ENCODE measurements at places on chromosomes 12 and 14. TPM values are rescaled to one million over a fixed set of nuclear protein-coding genes. Genes with fewer than 3 reads are reported as not detected.

DNA sequence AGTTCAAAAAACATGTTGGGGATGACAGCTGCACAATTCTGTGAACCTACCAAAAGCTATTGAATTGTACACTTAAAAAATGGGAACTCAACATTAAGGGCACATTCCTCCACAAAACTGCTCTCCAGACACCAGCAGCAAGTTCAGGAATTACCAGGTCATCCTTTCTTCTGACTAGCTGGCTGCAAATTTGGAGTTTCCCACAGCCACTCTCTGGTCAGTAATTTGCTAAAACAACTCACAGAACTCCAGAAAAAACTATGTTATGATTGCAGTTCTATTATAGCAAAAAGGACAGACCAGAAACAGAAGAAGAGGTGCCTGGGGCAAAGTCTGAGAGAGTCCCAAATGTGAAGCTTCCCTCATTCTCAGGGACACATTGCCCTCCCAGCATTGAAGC is 20.1 kb upstream of the PLEKHD1 start:
- no peak for DNase-seq

DNA sequence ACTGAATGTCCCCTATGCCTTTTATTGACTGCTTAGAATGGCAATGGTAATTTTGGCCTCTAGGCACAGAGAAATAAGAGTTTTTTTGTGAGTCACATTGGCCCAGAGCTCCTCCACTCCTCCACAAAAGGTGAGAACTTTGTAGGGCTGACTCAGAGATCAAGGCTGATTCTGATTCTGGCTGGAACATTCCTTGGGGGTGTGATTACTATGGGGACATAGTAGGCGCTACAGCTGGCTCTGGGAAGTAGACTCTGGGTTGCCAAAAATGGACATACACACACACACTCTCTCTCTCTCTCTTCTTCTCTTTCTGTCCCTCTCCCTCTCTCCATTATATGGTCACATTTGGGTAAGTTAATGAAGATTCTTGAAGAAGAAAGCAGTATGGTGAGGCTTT is 174.6 kb upstream of the DDHD1 start:
- no peak for DNase-seq

DNA sequence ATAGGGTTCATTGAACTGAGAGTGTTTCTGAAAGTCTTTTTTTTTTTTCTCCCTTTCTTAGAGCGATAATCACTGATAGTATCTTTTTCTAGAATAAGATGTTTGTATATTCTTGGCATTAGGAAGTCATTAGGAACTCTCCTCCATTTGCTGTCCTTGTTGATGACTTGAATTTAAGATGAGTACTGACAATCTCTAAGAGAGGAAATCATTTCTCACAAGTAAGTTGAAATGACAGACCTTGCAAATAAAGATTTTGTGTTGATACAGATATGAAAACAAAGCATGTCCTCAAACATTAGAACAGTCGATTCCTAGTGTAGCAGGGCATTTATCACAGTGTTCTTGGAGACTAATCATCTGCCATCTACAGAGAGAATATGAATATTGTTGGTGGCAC is 458.4 kb upstream of the SYT1 start:
- no peak for DNase-seq

DNA sequence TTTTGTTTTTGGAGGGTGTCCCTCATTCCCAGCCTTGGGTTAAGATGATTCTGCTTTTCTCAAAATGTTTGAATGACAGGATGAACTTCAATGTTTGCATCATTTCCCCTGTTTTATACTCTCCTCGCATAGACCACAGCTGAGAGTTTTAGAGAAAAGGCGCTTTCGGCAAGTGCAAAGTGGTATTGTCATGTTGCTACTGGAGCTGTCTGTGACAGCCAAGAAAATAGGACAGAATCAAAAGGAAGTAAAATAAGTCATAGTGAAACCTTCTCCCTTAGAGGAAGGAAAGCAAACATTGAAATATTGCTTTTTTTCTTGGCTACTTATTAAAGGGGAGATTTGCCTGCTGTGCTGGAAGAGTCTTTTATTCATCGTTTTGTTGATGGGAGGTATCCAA is 33.5 kb upstream of the ARHGAP5 start:
- no peak for DNase-seq

GRCh38 chr12:1518591-1519516 is 75.5 kb downstream of the FBXL14 start:
- DNase-seq, result peak; percentile 49

- DNase-seq, result no peak
These were observed 423.5 kb upstream of the SOX5 start for GRCh38 chr12:24373004-24373403.

The SLC7A7 gene
- 7.6 TPM for total RNA-seq

DNA sequence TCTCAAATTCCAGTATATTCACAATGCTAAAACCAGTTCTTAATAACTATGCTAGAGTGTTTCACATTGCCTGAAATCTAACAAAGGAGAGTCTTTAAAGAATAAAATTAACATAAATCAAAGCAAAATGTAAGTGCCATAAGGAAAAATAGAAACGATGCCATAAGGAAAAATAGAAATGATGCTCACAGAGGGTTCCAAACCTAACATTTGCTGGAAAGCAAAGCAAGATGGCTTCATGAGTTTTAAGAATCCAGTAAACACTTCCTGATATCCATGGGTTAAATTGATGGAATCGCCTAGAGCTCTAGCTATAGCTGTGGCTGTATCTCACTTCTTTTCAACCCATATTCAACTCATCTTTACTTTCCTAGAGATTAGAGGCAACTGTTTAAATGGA is 63.9 kb downstream of the GPR68 start:
- no peak for DNase-seq

- DNase-seq, result no peak
These were observed 315.5 kb upstream of the FLRT2 start for GRCh38 chr14:85214471-85214870.

DNA sequence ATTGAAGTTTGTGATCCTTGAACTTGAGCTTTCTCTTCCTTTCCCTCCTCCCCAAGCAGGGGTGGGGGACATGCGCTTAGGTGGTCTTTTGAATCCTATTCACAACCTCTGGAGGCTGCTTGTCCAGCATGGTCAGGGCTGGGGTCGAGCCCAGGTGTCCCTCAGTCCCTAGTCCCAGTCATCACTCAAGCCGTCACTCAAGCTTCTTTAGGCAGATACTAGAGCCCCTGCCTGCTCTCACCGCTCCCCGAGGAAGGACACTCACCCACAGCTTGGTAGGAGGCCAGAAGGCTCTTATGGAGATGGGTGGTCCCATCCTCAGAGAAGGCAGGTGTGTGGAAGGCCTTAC is 532 bp upstream of the C1RL start:
- DNase-seq, result no peak

DNA sequence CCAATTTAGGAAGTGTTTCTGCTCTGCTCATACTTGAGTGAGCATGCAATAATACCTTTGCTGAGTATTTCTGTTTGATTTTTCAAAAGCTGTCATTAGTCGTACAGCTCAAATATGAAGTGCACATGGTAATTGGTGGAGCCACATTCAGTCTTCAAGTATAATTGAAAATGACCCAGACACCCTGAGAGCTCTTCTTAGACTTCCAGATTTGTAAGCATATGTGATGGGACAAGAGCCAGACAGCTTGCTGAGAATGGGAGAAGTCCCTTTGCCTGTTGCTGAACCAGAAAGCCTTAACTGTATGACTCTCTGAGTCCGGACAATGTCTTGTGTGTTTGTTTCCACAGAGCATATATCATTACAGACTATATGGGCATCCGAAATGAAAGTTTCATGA is 307.3 kb downstream of the TMEM117 start:
- DNase-seq, result no peak

DNA sequence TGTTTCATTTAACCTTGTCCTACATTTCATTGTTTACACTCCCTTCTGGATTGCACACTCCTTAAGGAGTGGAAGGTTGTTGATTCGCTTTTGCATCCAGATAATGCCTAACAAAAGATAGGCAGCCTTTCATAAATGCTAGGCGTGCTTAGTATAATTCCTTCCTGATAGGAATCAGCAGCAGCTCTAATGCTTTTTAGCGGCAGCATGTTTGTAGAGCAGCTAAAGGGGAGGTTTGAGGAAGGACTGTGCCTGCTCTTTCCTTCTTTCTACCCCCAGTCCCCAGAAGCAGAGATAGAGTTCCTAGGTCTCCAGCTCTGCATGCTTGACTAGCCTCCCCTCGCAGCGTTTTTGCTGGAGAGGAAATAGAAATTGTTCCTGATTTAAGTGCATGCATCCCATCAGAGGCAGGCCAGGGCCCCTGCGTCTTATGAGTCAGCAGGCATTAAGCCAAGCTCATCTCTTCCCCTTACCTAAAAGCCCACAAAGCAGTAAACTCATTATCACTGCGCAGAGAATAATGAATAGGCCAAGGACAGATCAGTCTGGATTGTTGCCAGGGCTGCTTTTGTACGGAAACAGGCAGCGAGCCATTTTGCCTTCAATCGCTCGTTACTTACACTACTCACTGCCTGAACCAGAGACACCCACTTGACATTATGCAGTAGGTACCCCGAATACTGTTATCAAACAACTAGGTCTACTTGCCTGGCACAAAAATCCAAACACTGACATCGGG is 14.0 kb upstream of the TBPL2 start:
- peak; percentile 53 for DNase-seq

DNA sequence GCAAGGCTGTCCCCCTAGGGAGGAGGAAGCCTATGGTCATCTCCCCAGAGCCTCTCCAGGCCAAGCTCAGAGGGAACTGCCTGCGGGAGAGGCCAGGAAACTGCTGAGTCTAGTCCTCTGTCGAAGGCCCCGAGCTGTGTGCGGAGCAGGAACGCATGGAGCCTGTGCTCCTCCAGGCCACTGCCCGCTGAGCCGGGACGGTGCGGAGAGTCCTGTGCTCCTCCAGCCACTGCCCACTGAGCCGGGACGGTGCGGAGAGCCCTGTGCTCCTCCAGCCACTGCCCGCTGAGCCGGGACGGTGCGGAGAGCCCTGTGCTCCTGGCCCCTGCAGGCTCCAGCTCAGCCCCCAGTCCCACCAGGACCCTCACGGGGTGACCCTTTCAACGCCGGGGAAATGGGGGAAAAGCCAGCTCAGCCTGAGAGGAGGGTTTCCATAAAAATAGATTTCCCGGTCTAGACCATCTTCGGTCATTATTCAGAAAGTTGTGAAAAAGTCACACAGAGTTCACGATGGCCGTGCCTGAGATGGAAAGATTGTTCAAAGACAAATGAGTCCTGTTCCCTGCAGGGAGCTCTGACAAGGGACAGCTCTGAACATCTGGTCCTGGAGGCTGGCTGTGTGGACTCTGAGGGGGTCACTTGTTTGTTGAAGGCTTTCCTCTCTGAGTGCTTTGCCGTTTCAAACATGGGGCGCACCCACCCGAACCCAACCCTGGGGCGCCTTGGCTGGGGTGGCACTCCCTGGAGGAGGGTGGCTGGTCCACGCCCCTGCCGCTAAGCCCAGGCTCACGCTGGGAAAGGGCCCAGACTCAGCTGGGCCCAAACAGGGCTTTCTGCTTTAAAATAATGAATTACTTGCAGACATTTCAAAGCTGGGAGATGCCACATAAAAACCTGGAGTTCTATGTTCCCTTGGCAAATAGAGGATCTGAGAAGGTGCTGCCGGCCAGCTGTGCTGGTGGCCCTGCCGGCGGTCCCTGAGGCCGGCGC is 85.5 kb downstream of the ADGRD1 start:
- no peak for DNase-seq

The KLRG1 gene
- total RNA-seq, result 3.0 TPM

- peak; percentile 53 for DNase-seq
These were observed 9.8 kb upstream of the PNMA1 start for GRCh38 chr14:73723797-73724661.

The ACSS3 gene
- 1.9 TPM for total RNA-seq

DNA sequence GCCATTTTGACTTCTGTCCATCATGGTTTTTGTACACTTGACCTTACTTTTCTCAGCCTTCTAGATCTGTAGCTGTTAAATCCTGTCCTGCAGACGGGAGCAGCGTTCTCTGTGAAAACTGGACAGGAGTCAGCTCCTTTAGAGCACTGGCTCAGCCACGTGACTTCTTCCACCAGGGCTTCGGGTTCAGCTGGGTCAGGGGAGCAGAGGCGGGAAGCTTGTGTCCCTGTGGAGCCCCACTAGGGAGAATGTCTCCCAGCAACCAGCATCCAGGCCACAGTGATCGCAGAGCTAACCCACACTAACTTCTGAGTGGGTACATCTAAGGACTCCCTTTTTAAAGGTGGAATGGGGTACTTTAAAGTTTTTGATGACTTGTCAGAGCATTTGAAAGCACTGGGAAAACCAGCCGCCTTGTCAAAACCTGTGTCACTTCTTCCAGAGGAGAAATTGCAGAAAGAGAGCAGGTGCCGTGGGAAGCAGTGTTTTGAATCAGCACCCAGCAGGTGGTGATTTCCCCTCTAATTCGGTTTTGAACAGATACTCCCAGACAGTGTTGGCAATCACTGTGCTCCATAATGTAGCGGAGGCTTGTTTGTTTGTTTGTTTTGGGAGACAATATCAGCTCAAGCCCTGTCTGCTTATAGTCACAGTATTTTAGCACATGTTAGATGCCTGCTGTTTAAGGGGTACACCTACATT is 17.9 kb downstream of the DERA start:
- no peak for DNase-seq

DNA sequence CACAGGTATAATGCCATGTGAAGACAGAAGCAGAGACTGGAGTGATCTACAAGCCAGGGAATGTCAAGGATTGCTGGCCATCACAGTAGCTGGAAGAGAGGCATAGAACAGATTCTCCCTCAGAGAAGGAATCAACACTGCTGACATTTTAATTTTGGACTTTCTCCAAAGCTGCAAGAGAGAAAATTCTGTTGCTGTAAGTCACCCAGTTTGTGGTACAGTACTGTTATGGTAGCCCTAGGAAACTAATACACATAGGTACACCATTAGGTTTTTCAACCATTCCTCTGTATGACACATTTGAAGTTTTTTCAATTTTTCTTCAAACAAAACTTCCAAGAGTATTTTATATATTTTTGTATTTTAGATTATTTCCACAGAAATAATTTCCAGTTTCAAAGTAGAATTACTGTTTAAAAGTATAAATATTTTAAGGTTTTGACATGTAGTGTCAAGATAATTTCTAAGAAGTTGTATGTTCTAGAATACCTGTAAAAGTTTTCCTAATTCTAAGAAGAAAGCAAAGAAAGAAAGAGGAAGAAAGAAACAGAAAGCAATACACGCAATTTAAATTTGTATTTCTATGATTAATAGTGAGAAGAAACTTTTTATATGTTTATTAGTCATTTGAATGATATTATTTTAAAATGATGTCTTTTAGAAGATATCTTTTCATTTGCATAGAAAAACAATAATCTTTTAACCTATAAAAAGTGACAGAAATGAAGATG is 64.9 kb upstream of the CATSPERB start:
- no peak for DNase-seq

- no peak for DNase-seq
These were observed 12.7 kb downstream of the GCH1 start for GRCh38 chr14:54889919-54890318.

- DNase-seq, result no peak
These were observed 25.8 kb downstream of the DAO start for GRCh38 chr12:108905725-108906124.

The KCNMB4 gene
- 1.0 TPM for total RNA-seq

The SMOC1 gene
- 1.7 TPM for total RNA-seq

DNA sequence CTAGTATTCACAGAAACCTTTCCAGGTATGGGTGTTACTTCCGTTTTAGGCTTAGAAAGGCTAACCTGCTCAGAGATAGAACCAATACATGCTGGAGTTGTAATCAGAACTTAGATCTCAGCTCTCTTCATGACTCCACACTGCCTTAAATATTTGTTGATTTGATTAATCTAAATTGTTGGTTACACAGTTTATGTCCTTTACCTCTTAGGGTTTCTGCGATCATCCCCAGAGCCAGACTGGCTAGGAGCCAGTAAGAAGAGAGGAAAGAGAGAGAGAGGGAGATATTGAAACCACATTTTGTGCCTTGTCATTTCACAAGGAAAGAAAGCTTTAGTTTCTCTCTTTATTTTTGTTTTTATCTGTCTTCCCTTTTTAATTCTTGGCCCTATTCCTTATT is 16.8 kb upstream of the MGP start:
- DNase-seq, result no peak

Data from mucosa of descending colon (tissue), 3 donors.